ENCODE measurements at places on chromosomes 3 and 15.
A peak's percentile ranks its signal among the peaks of the same experiment; 100 is the strongest.

- no peak for DNase-seq
These were observed 3.8 kb downstream of the ST3GAL6 start for GRCh38 chr3:98766924-98767323.

DNA sequence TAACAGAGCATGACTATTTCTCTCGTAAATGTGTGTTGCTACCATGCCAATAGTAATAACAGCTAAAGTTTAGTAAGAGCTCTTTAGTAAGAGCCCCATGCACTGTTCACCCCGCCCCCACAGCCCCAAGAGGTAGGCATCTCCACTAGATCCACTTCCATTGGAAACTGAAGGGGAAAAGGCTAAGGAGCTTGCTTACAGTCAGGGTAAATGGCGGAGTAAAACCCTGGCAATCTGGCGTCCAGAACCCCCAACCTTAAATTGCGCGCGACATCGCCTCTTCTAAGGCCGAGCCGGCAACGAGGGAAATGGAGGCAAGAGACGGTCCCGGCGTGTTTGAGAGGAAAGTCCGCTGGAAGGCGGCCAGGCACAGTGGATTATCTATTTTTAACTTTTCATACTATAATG, 654 bp upstream of the C3orf38 start:
- no peak for DNase-seq

DNA sequence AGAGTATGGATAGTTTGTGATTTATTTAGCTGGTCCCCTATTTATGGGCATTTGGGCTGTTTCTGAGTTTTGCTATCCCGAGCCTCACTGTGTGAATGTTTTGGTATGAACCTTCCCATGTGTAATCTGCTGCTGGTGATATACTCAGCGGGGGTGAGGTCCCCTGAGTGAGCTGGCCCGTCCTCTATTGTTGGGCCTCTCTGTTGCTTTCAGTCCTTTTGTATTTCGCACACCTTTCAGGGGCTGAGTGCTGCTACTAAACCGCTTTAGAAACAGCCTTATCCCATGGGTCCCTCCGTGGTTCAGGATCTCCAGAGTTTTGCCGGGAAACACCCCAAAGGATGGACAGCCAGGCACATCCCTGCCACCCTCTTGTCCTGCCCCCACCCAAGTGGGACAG, 94.5 kb downstream of the WNT7A start:
- no peak for DNase-seq

DNA sequence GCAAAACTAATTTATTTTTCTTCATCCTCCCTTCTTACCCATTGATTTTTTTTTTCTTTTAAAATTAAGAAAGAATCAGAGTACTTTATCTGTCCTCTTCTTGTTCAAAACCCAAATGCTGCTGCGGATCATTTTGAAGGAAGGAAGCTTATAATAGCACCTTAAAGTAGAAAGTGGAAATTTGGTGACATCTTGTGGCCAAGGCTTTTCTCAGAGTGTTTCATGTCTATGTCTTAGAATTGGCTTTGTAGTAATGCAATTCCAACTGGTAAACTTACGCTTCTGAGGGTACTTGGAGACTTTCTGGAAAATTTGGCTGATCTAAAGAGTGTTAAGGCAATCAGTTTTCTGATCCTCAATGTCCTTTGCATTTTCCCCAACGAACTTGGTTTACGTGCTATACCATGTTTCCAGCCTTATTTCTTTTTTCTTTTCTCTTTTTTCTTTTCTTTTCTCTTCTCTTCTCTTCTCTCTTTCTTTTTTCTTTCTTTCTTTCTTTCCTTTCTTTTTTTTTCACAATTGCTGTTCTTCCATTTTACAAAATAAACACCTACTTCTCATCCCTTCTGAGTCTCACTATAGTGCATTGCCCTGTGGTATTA, 30.7 kb downstream of the C3orf38 start:
- no peak for DNase-seq

GRCh38 chr3:138227650-138228049, 40.5 kb downstream of the ARMC8 start:
- DNase-seq: no peak

DNA sequence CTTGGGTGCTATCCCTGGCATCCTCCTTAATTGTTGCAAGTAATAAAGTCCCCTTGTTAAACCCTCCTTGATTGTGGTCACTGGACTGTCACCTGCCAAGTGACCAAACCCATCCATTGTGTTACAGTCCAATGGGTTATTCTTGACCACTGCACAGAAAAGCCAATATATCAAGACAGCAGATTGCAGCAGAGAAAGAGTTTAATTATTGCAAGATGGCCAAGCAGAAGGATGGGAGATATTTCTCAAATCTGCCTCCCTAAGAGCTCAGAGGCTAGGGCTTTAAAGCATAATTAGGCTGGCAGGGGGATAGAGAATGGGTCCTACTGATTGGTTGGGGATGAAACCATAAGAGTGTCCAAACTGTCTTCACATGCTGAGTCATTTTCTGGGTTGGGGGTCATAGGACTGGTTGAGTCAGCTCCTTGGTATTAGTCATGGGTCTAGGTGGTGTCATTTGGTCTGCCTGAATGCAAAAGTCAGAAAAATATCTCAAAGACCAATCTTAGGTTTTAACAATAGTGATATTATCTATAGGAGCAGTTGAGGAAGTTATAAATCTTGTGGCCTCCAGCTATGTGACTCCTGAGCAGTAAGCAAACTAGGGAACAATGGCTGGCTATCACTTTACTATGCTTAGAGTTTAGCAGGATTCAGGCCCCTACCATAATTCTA, 19.1 kb upstream of the XYLB start:
- no peak for DNase-seq

DNA sequence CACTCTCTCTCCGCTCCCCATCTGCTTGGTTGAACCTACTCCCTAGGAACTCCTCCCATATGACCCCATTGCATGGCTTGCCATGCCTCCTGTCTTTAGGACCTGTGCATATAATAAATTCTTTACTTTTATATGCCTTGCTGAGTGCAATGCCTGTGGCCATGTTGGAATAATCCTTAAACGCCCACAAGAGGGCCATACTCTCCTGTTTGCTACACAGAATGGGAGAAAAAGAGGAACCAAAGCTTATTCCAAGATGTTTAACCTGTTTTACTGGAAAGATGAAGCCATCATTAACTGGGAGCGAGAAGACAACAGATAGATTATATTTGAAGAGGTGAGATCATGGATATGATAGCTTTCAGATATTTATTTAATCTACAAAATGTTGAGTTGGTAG, 1097.8 kb downstream of the NAALADL2 start:
- DNase-seq: no peak

DNA sequence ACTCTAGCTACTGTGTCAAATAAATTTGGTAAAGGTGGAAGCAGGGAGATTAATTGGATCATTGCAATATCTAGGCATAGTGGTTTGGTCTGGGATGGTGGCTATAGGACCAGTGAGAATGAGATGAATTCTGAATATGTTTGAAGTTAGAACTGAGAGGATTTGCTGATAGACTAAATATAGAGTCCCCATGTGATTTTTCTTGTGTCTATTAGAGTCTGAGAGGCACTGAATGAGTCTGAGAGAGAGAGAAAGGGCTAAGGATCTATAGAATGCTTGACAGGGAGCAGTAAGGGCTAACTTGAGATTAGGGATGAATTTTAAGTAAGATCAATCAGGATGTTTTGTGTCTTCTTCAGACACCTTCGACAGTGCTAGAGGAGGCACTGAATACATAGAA, 77.9 kb upstream of the CHL1 start:
- DNase-seq: no peak

- peak; percentile 48 for DNase-seq
These were observed 67.7 kb downstream of the SLC30A4 start for GRCh38 chr15:45454814-45455213.

All from stimulated activated CD8-positive, alpha-beta memory T cell treated with anti-CD3 and anti-CD28 coated beads, Interleukin-4, amount 100 ng/mL, for 4 hours (primary cell).